ENCODE measurements at places on chromosomes 3 and 15. TPM values are rescaled to one million over a fixed set of nuclear protein-coding genes. Genes with fewer than 3 reads are reported as not detected.

VPS39 gene
- total RNA-seq: 28.1 TPM

SOX14 gene
- total RNA-seq: not detected

C3orf85 gene
- total RNA-seq: not detected

LMAN1L gene
- total RNA-seq: not detected

B3GNT5 gene
- total RNA-seq: 4.8 TPM

DNA sequence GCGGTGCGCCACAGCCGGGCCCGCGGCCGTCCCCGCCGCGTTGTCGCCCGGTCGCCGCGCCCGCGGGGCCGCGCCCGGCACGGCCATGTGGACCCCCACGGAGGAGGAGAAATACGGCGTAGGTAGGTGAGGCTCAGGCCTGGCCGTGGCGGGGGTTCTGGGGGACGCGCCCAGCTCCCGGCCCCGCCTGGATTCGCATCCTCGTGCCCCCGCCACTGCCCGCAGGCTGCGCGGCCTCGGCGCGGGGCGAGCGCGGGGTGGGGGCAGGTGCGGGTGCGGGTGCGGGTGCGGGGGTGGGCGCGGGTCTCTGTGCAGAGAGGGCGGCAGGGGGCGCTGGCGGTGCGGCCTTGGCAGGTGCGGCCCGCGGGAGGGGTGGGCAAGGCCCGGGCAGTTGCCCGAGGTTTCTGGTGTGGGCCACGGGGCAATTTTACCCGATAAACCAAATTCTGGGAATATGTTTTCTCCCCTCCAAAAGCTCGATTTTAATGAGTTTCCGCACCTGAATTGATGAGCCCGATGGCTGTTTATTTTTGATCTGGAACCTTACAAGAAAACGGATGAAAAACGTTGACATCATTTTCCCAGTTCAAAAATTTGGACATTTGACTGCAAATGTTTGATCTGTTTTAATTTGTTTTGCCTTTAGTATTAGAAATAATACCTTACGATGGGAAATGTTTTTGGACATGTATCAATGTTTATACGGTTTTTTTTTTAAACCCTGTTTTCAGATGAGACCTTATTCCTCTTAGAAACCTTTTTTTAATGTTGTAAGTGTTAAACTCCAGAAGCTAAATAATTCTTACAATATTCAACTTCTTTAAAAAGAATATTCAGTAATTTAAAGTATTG is 678 bp downstream of the DOCK3 start:
- DNase-seq: no peak

DNA sequence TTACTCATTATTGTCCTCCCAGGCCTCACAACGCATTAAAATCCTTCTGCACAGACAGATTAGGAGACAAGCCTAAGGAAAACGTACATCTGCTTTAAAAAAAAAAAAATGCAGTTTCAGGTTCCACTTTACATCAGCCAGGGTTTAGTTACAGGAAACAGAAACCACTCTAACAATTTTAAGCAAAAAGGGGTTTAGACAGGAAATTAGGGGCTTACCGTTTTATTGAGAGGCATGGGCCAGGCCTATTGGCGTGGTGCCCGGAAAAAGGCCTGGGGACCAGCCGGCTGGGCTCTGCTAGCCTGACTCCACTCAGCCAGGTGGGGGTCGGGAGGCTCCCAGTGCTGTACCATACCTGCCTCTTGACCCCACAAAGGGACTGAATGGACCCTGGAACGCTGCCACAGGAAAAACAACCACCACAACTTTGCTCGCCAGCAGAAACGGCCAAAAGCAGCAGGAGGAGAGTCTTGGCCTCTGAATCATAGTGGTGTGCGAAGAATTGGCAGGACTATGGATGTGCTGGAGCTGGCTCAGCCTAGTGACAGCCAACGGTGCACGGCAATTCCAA is 124.3 kb downstream of the CHSY1 start:
- peak; percentile 97 for DNase-seq

DNA sequence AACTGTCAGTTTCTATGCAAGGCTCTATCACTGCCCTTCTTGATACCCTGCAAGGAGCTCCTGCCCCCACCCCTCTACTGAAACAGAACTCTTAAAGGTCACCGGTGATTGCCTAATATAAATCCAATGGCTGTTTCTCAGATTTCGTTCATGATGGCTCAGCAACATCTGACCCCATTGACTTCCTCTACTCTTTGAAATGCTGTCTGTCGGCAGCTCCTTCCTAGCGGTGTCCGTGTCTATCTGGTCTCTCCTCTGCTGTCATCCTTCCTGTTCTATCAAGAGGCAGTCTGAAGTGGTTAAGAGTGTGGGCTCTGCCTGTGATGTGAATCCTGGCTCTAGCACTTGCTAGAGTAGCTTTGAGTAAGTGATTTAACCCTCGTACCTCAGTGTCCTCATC is 5.5 kb downstream of the TMEM266 start:
- DNase-seq: no peak

DNA sequence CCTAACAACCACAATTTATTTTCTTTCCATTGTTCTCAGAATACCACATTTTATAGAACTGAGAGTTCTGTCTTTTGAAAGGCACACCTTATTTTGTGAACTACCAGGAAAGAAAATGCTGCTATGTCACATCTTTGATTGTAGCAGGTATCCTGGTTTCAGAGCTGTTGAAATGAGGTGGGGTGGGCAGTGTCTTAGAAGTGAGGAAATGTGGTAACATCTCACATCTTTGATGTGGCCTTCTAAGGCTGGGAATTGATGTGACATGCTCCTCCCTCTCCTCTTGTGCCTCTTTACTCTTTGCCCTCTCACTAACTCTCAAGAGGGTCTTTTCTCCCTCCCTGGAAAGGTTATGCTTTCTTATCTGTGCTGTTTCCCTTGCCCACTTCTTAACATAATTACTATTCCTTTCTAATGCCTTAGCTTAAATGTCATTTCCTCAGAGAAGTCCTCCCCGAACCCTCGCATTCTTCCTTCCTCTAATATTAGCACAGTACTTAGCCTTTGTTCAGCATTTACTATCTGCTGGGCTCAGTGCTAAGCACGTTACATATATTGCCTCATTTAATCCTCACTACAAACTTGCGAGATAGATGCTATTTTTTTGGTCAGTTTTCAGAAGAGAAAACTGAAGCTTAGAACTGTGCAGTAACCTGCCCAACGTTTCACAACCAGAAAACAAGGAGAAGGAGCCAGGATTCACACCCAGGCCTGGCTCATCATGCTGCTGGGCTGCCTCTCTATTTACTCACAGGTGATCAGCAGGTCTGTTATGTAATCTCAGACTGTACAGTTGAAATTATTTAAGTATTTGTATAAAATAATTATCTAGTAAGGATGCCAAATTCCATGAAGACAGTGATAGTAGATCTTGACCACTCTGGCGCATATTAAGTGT is 24.0 kb upstream of the SPTSSB start:
- DNase-seq: no peak

- no peak for DNase-seq
These were observed 82.8 kb upstream of the CDV3 start for GRCh38 chr3:133490468-133491351.

DNA sequence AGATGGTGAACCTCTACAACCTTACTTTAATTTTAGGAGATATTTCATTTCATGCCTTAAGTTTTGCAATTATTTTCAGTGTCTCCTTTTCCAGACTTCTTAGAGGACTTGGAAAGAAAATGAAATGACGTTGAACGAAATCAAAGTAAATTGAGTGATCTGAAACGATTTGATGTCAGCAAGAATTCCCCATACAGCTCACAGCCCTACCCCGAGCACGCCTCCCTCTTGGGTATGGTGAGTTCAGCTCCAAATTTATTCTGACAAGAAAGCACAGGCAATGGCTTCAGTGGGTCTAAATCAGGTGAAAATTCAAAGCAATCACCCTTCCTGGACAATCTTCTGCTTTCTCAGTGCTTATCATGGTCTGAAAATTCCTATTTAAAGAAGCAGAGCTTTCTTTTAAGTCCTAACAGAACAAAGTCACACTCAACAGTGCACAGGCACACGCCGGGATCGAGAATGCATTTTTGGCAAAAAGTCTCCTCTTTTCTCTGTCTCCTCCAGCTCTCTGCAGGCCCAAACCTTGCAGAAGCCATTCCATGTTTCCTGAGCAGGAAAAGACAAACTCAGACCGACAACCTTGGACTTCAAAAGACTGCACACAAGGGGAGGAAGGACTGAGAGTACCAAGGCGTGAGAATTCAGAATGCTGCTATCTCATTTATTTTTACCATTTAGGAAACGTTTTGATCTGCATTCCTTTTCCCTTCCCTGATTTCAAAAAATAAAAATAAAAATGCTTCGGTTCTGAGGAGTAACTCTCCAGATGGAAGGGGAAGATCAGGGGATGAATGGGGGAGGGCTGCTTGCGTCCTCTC is 72.0 kb downstream of the CCNL1 start:
- DNase-seq: no peak

GRCh38 chr3:27093771-27094170 is 275.4 kb downstream of the NEK10 start:
- DNase-seq: no peak

DNA sequence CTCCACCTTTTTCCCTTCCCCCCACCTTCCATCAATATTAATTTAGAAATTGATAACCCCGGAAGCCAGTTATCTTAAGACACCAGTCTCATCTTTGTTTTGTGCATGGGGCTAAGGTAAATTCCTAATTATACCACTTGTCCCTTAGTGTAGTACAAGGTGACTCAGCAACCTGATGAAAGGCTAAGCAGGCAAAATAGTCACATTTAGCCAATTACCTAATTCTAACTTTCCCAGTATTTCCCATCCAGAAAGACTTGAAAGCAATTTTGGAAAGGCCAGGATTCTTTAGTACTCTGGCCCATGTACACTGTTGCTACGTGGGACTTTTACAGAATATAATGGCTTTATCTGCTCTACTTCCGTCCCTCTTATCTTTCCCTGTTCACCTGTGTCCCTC is 72.6 kb downstream of the SETD5 start:
- no peak for DNase-seq

DNA sequence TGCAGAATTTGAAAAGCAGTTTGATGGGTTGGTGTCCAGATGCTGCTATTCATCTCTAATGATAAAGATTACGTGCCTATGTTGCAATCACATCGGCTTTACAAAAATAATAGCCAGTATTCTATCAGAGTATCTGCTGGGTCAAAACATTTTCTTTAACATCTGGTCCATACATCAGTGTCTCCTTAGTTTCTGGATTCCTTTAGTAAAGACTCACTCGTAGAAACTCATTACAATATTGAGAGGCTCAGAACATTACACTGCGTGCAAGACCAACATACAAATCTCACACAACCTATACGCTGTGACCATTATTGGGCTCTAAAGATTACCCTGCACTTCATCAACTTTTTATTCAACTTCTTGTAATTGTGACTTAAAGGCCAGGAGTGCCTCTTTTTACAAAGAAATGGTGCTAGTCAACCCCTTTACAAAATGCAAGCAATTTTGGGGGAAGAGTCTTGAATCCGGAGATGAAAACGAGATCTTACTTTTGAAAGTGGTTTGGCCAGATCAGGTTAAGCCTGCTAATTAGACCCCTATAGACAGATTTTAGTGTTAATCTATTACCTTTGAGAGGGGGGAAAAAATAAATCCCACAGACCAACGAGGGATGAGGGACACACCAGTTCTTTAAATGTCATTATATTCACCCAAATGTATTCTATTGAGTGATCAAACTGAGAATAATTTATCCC is 2.9 kb downstream of the TRA2B start:
- DNase-seq: no peak

- DNase-seq: no peak
These were observed 10.8 kb upstream of the MYZAP start for GRCh38 chr15:57580866-57581265.

DNA sequence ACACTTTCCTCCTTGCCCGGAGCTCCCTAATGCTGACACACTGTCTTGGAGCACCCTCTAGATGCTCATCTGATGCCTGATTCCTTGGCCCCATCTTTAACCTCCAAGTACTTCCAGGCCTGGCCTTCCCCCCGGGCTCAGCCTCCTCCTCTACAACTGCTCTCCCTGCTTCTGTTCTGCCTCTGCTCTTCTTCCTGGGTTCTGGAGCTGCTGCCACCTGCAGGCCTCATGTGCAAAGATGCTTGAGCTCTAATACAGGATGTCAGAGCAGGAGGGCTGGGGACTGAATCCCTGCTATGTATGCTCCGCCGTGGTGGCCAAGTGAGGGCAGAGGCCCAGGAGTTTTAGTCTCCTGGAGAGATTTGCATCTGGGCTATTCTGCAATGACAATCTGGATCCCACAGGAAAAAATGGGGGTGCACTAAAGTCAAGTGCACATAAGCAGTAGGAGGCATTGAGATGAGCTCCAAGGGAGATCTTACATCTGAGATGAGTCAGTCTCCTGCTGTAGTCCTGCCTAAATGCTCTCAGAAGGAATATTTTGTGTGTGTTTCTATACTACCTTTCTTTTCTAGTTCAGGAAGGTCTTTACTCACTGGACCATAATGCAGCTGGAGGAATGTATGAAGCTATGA is 296.3 kb downstream of the UACA start:
- DNase-seq: peak; percentile 71

DNA sequence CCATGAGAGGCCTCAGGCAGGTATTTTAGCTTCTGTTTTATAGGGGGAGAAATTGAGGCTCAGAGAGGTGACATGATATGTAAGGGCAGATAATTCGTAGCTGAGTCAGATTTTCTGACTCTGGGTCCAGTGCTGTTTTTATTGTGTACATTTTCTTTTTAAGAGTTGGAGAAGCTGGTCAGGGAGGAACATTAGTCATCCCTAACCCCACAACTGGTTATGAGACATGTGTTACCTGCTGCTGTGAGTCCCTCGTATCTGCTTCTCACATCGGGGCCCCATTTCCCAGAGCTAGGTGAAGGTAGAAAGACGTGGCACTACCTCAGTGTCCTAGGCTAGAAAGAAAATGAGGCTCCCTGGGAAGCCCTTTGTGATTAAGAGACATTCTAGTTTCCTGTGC is 28.6 kb downstream of the GALNT15 start:
- peak; percentile 64 for DNase-seq

DNA sequence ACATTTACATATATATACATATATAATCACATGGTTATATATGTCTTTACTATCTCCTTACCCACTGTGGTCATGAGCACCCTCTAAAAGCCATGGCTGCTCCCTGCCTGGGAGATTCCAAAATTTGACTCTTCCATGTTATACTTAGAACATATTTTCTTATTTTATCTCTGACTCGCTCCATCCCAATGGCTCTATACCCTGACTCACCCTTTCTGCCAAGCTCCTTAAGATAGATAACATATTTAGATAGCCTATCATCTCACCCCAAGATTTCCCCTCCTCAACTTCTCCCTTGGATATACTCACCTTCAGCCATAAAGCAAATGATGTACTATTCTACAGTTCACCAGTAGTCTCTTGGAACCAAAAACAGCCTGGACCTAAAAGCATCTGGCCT is 65.1 kb downstream of the CD200R1L start:
- DNase-seq: no peak

DNA sequence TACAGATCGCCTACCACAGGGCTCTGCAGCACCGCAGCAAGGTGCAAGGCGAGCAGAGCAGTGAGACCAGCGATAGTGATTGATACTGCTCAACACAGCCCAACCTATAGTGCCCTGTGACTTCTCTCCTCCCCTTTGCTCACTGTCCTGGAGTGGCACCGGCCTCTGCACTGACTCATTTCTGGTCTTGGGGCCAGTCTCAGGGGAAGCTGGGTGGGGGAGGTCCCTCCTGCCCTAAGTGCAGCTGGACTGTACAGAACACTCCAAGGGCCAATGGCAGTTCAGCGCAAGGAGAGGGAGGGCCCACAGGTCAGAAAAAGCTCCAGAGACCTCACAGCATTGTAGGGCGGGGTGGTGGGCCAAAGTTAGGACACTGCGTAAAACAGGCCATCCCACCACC is 2.5 kb upstream of the OGG1 start:
- DNase-seq: peak; percentile 78
